H9 (cell line): ENCODE measurements at places on chromosomes 7 and 10.

DNA sequence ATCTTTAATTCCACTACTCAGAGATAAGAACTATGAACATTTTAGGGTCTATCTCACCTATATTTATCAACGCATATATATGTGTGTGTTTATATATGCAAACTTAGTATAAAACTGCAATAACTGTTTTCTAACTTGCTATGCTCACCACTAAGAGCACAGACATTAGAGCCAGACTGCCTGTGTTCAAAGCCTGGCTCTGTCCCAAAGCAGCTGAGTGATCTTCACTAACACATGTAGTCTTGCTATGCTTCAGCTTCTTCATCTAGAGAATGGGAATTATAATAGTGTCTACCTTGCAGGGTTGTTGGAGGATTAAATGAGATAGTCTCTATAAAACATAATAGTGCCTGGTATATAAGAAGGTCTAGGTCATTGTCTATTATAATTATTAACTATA is 165.5 kb downstream of the MAGI2 start:
- DNase-seq: no peak

DNA sequence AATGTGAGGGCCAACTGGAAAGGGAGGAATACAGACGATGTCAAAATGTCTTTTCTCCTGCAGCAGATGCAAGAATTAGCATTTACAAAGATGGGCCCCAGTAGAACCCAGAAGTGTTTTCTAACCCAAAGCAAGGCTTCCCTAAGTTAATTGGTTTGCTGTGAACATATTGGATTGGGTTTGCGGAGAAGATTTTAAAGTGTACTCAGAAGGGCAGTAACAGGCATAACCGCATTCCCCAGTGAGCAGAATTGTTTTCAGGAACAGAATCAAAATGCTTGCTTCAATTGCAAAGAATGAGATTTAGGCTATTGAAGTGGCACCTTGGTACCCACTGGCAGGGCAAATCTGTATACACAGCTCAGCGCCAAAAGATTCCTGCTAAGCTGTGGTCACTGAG is 78.0 kb downstream of the NRP1 start:
- DNase-seq: no peak

DNA sequence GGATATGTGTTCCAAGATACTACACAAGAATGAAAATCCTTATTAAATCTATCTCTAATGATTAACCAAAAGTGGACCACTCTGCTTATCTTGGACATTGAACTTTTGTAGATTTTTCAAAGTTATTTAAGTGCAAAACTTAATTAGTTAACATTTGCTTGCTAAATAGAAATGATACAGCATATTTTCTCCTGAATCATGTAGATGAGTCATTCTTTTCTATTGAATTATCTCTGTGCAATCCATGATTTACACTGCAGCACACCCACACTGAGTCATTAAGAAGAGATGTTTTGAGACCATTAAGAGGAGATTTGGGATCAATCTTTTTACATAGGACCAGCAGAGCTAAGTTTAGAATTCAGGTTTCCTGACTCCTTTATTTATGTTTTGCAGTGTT is 6.6 kb upstream of the ABCC2 start:
- no peak for DNase-seq

- DNase-seq: no peak
Observed at GRCh38 chr10:89367529-89367928, 10.3 kb upstream of the IFIT1B start.

DNA sequence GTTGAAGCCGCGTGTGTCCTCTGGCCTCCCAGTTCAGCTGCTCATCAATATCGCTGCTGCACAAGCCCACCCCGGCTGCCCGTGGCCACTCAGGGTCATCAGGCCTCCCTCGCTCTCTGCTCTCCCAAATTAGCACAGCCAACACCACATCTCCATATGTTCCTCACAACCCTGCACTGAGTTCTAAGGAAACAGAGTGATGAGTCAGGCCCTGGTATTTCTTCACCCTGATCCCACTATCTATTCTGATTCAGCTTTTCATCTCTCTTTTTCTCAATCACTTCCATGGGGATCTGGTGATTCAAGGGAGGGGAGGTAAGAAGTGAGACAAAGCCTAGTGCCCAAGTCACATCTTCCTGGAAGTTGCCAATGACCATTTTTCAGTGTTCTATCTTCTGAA is 23.8 kb downstream of the CYTH3 start:
- no peak for DNase-seq

DNA sequence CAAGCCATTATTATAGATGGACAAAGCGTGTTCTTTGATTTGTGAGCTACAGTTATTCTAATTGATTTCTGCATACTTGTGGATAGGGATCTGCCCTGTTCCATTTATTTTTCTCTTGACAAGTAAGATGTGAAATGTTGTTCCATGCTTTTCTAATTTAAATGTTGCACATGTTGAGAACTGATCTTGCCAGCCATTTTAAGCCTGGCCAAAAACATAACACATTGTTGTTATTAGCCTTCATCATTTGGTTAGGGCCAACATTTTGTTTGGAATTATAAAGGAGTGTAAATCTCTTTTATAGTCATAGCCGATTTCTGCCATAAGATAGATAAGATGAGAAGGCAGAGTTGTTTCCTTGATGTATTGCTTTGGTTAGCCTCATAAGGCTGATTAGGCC is 117.0 kb downstream of the WNT2 start:
- DNase-seq: no peak

- peak; percentile 4 for DNase-seq
Observed at GRCh38 chr10:78605800-78606350, 462.9 kb upstream of the ZMIZ1 start.

GRCh38 chr10:123645016-123645415 is 21.1 kb upstream of the GPR26 start:
- DNase-seq: no peak

GRCh38 chr7:50782375-50783208 is at the start of gene GRB10:
Gene GRB10 (minus strand): TSS chr7:50782896. CDS start chr7:50732322, 50,574 bp downstream.
- peak; percentile 72 for DNase-seq

DNA sequence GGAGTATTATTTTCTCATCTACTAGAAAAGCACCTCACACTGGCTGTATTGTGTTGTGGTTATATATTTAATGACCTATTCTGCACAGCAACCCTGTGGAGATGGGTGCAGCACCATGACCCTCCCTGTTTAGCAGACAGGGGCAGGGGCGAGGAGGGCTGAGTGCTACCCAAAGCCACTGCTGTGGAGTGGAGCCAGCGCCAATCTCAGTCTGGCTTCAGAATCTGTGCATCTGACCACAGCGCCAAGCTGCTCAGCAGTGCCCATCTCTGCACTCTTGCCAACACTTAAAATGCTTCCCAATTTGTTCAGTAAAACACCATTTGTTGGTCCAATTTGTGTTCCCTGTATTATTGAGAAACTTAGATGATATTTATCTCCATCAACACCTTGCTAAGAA is 239.1 kb downstream of the ZMYND11 start:
- DNase-seq: no peak

DNA sequence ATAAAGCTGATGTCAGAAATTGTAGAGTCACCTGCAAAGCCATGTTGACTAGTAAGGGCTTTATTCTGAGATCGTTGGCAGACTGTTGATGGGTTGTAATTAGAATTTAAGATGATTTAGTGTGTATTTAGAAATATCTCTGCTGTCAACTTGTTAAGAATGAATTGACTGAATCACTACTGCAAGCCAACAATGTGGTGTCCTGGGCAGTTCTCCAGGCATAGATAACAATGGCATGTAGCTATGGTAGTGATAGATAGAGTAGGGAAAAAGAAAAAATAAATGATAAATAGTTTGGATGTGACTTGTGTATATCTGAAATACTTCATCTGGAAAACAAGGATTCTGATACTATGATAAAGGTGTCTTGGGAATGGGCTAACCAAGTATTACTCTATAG is 640.2 kb downstream of the ARL4A start:
- no peak for DNase-seq

DNA sequence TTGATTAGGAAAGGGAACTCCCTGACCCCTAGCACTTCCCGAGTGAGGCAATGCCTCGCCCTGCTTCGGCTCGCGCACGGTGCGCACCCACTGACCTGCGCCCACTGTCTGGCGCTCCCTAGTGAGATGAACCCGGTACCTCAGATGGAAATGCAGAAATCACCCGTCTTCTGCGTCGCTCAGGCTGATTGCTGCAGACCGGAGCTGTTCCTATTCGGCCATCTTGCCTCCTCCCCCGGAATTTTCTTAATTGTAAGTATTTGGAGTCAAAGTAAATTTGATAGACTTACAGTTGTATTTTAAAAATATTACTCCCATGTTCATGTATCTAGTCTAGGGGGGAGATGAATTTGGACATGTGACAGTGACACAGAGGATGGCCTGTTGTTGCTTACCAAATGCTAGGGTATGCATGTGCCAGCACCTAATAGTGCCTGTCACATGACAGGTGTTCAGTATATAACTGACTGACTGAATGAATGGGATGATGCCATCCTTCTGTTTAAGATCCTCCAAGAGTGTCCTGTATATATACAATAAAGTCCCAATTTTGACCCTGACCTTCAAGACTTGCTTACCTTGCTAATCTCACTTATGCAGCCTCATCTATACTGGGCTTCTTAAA is 42.0 kb upstream of the ICA1 start:
- DNase-seq: no peak

DNA sequence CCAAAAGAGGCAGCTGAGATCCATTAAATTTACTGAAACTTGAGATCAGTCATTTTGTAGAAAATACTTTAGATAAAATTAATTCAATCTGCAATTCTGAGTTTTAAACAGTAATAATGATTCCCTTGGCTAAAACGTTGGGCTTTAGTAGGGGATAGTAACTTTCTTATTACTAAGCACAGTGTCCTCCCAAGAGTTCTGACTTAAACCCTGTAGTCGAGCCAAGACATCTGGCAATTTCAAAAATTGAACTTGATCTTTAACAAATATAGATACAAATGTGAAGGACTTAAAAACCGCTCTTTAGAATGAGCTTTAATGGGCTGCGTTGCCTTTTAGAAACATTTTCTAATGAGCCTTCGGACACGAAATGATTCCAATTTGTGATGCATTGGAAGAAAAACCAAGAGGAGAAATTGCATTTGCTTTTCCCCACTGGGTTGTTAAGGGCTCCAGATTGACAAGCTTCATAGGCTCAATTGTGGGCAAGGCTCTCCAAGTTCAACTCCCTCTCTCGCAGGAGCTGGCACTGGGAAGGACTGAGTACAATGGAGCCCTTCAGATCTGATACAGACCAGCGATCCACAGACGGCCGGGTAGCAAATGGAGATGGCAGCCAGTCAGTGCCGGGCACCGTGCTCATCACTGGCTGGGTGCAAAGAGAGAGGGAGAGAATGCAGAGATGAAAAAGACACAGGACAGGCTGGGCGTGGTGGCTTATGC is 921.3 kb upstream of the AUTS2 start:
- DNase-seq: no peak

DNA sequence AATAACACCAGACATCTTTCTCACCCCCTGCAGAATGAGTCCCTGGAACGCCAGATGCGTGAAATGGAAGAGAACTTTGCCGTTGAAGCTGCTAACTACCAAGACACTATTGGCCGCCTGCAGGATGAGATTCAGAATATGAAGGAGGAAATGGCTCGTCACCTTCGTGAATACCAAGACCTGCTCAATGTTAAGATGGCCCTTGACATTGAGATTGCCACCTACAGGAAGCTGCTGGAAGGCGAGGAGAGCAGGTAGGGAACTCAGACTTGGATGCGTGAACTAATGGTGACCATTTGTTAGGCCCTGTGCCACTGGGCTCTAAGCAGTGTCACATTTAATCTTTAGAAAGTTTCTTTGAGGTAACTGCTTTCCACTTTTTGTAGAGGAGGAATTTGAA is 7.1 kb downstream of the VIM start:
- DNase-seq: peak; percentile 48
